Panc1 (cell line): ENCODE measurements at places on chromosomes 6 and 20. TPM values are rescaled to one million over a fixed set of nuclear protein-coding genes. Genes with fewer than 3 reads are reported as not detected.

The PNPLA1 gene
- not detected for total RNA-seq

The SLC25A27 gene
- 0.77 TPM for total RNA-seq

The LHFPL5 gene
- total RNA-seq = not detected

The HLA-F gene
- 7.5 TPM for total RNA-seq

The NRSN1 gene
- total RNA-seq = not detected

The GPLD1 gene
- total RNA-seq = 0.98 TPM

The DUSP15 gene
- 23.6 TPM for total RNA-seq

The FAM217A gene
- not detected for total RNA-seq

The ANKRD6 gene
- total RNA-seq = 2.4 TPM

The SLC22A1 gene
- 0.98 TPM for total RNA-seq

The SYNJ2 gene
- 70.0 TPM for total RNA-seq

The KCNS1 gene
- not detected for total RNA-seq

The SPATA2 gene
- total RNA-seq = 8.3 TPM

The KCNQ5 gene
- total RNA-seq = 9.4 TPM

The MED23 gene
- 18.3 TPM for total RNA-seq

The ISM1 gene
- total RNA-seq = not detected

The C6orf132 gene
- 12.9 TPM for total RNA-seq

The TULP4 gene
- 105 TPM for total RNA-seq

The KIF25 gene
- 0.44 TPM for total RNA-seq

The OR12D1 gene
- not detected for total RNA-seq

The ARFGEF3 gene
- 1.5 TPM for total RNA-seq

The RAB44 gene
- total RNA-seq = not detected

The CPXM1 gene
- total RNA-seq = not detected

The PCMTD2 gene
- total RNA-seq = 35.0 TPM

The TFAP2D gene
- total RNA-seq = not detected

The EYA4 gene
- total RNA-seq = not detected

The CD109 gene
- total RNA-seq = 46.1 TPM

The DTNBP1 gene
- 29.3 TPM for total RNA-seq

The FAM209B gene
- not detected for total RNA-seq

The DCDC2 gene
- total RNA-seq = 0.15 TPM

The SLC35D3 gene
- not detected for total RNA-seq

The SLC12A5 gene
- 11.8 TPM for total RNA-seq

The MUC21 gene
- total RNA-seq = not detected

The RNF8 gene
- total RNA-seq = 21.1 TPM
